ENCODE measurements at places on chromosomes 13 and 19.

DNA sequence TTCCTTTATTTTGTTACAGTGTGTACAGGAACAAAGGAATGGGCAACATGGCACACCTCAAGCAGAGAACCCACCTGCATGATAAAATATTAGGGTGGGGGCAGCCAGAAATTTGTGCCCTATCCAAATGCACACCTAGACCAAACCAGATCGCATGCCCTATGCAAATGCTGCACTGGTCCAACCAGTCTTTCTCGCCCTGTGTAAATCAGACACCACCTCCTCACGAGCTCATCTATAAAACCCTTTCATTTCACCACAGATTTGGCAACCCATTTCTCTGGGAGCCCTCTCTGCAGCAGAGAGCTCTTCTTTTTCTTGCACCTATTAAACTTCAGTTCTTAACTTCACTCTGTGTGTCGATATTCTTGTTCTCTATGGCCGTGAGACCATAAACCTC, 1559.2 kb downstream of the SLITRK1 start:
- DNase-seq: no peak

GRCh38 chr13:44267980-44268379, 105.6 kb upstream of the SERP2 start:
- no peak for DNase-seq

DNA sequence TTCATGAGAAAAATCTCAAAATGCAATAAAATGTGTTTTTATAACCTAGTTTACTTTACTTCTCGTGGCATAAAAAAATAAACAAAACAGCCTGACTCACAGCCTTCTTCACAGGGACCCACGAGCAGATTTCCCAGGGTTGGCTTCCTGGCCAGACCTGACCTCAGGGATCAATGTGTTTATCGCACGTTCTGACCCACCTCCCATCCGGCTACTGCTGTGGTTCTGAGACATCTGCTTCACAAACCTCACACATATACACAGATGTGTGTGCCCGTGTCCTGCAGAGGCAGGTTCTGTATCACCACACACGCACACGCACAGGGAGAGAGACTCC, 118.3 kb downstream of the COL4A2 start:
- DNase-seq: no peak

GRCh38 chr13:91592056-91593014, 193.9 kb downstream of the GPC5 start:
- no peak for DNase-seq

DNA sequence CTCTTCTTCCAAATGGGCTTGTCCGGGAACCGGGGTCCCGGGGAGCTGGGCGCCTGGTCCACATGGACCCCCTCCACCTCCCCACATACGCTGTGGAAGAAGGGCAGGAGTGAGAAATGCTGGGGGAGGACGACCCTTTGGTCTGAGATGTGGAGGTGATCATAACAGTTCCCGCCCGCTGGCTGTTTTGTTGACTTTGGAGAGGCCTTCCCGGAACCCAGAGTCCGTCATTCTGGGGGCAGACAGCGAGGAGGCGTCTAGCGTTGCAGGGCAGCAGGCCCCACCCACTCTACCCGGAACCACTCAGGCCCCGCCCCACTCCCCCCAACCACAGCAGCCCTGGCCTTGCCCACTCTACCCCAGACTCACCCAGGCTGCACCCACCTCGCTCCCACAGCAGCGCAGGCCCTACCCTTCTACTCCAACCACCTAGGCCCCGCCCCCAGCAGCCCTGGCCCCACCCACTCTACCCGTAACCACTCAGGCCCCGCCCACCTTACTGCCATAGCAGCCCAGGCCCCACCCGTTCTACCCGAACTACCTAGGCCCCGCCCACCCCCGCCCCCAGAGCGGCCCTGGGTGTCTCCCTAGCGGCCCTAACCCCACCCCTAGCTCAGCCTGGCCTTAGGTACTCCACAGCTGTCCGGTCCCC, 7.1 kb downstream of the GPR108 start:
- DNase-seq: peak; percentile 28

GRCh38 chr13:25295701-25296100, 5.7 kb upstream of the NUP58 start:
- no peak for DNase-seq

- no peak for DNase-seq
Measured at GRCh38 chr19:5645409-5645808, 22.5 kb downstream of the SAFB start.
